ENCODE measurements at places on chromosomes 1 and 21. TPM values are rescaled to one million over a fixed set of nuclear protein-coding genes. Genes with fewer than 3 reads are reported as not detected.

Gene TNFSF4
- total RNA-seq: 2.4 TPM

Gene PTGFR
- not detected for total RNA-seq

Gene ELF3
- 0.90 TPM for total RNA-seq

Gene NR1I3
- not detected for total RNA-seq

Gene BRWD1
- 75.2 TPM for total RNA-seq

Gene EVA1C
- 13.9 TPM for total RNA-seq

Gene NBPF6
- not detected for total RNA-seq

Gene TRPM2
- total RNA-seq: 4.0 TPM

Gene SRM
- 75.7 TPM for total RNA-seq

Gene LPAR3
- 0.75 TPM for total RNA-seq

DNA sequence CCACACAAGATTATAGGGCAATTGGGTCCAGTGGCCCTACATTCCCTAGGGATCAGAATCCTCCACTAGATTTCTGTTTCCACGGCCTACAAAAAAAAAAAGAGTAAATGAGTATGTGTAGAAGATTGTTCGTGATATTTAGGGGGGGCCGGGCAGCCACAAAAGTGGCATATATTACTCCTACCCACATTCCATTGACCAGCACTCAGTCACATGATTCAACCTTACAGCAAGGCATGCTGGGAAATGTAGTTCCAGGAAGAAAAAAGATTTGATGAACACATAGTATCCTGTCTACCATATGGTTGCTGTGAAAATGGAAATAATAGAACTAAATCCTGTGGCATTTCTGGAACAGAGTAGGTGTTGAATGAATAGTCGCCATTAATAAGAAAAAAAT lies 43.4 kb upstream of the GJB5 start:
- no peaks in the 10 kb centered on the region for H3K4me1 ChIP-seq
- peaks cover 10% of the 10 kb centered on the region for H3K27me3 ChIP-seq
- no peak for DNase-seq
- no peak overlapping the region for H3K27ac ChIP-seq

GRCh38 chr1:226627050-226627755 lies 78.6 kb downstream of the STUM start:
- H3K4me1 ChIP-seq: peaks cover 8% of the 10 kb centered on the region
- no peak overlapping the region for H3K4me3 ChIP-seq
- peaks cover 15% of the 10 kb centered on the region for H3K27me3 ChIP-seq
- no peak overlapping the region for H3K27ac ChIP-seq
- no peak for DNase-seq

DNA sequence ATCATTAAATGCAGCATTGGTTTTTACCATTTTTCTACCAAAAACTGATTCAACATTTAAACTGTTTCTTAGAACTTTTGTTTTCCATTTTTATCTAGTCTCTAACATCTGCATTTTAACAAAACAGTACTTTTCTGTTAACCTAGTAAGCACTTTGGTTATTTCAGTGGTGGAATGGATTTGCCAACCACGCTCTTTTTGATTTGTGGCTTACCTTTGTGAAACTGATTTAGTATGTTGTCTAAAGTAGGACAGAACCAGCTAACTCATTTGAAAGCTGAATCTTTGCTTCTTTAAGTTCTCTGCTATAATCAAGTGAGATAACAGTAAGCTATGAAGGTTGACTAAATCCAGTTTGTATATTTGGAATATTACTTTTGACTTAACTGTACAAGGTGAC lies 41.5 kb upstream of the METTL18 start:
- no peaks in the 10 kb centered on the region for H3K4me1 ChIP-seq
- peaks cover 11% of the 10 kb centered on the region for H3K36me3 ChIP-seq
- DNase-seq: no peak
- H3K4me3 ChIP-seq: no peak overlapping the region
- no peak overlapping the region for H3K27ac ChIP-seq

GRCh38 chr1:35810096-35810881 lies 2.5 kb downstream of the AGO4 start:
- no peaks in the 10 kb centered on the region for H3K27me3 ChIP-seq
- peaks cover 31% of the 10 kb centered on the region for H3K4me1 ChIP-seq
- no peak for DNase-seq
- no peaks in the 10 kb centered on the region for H3K36me3 ChIP-seq
- H3K4me3 ChIP-seq: no peak overlapping the region

GRCh38 chr1:202571719-202572339 lies 138.4 kb downstream of the SYT2 start:
- H3K36me3 ChIP-seq: peaks cover 28% of the 10 kb centered on the region
- H3K27me3 ChIP-seq: no peaks in the 10 kb centered on the region

GRCh38 chr1:221947731-221948130 lies 205.8 kb upstream of the DUSP10 start:
- no peaks in the 10 kb centered on the region for H3K36me3 ChIP-seq
- DNase-seq: no peak
- no peak overlapping the region for H3K4me3 ChIP-seq
- no peaks in the 10 kb centered on the region for H3K27me3 ChIP-seq
- H3K4me1 ChIP-seq: no peaks in the 10 kb centered on the region

DNA sequence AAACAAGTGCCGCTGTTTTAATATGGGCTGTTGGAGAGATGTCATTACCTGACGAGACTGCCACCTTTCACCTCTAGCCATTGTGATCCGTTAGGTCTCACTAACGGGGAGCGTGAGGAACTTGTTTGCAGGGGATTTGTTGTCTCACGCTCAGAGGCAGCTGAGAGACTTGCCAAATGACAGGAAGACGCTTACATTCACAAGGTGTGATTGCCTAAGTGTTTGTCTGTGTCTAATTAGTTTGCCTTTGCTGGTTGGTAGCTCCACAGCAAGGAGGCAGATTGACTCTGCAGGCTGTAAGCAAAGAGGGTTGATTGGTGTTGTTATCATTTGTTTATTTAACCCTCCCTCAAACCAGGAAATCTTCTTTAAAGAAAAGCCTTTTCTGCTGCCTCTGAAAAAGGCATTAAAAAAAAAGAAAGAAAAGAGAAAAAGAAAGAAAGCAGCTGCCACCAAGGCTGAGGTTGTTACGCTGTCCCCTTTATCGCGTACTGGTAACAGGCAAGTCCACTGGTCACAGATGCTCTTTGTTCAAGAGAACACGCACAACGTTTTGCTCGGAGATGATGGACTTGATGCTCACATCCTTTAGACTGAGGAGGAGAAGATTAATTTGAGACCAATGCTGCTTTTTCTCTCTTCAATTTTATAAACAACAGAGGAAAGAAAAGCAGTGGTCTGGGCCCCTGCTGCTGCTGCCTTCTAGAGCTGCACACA lies 203.9 kb downstream of the ZNF326 start:
- H3K27me3 ChIP-seq: no peaks in the 10 kb centered on the region
- H3K4me3 ChIP-seq: no peak overlapping the region
- no peaks in the 10 kb centered on the region for H3K4me1 ChIP-seq
- H3K36me3 ChIP-seq: no peaks in the 10 kb centered on the region

Measured in T-cell (primary cell).